ENCODE measurements at places on chromosomes 1 and 21. TPM values are rescaled to one million over a fixed set of nuclear protein-coding genes. Genes with fewer than 3 reads are reported as not detected.

GRCh38 chr1:45322486-45323040 lies 4.1 kb upstream of the HPDL start:
- no peak for DNase-seq

GRCh38 chr1:183869230-183869629 lies 64.3 kb downstream of the RGL1 start:
- DNase-seq = no peak

GRCh38 chr1:21255284-21255942 lies 34.9 kb downstream of the ECE1 start:
- peak; percentile 82 for DNase-seq

GRCh38 chr1:212315907-212316306 lies 30.7 kb downstream of the PPP2R5A start:
- peak; percentile 5 for DNase-seq

- DNase-seq = no peak
These were observed 10.2 kb upstream of the UBR4 start for GRCh38 chr1:19220080-19220846.

DNA sequence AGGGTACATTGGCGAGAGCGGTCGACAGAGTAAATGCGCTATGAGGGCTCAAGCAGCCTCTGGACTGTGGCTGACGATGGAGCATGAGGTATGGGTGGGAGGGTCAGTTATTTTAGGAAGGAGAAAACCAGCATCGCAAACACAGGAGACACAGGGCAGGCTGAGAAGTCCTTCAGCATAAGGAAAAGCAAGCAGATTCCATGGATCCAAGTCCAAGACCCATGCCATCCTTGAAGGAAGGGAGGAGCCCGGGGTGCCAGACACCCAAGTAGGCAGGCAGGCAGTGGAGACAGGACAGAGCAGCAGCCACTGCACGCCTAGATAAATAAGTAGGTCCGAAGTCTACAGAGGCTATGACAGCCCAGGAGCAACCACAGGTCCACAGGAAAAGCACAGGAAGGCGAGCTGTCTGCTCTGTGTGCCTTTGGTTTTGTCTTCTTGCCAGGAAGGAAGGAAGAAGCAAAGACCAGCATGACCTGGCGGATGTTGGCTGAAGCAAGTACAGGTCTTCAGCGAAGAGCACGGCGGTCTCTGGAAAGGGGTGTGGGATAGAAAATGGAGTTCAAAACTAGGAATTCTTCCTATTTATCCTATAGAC lies 76.4 kb upstream of the SLC45A1 start:
- no peak for DNase-seq

GRCh38 chr1:52153898-52154297 lies 12.0 kb downstream of the ZFYVE9 start:
- DNase-seq = no peak

DNA sequence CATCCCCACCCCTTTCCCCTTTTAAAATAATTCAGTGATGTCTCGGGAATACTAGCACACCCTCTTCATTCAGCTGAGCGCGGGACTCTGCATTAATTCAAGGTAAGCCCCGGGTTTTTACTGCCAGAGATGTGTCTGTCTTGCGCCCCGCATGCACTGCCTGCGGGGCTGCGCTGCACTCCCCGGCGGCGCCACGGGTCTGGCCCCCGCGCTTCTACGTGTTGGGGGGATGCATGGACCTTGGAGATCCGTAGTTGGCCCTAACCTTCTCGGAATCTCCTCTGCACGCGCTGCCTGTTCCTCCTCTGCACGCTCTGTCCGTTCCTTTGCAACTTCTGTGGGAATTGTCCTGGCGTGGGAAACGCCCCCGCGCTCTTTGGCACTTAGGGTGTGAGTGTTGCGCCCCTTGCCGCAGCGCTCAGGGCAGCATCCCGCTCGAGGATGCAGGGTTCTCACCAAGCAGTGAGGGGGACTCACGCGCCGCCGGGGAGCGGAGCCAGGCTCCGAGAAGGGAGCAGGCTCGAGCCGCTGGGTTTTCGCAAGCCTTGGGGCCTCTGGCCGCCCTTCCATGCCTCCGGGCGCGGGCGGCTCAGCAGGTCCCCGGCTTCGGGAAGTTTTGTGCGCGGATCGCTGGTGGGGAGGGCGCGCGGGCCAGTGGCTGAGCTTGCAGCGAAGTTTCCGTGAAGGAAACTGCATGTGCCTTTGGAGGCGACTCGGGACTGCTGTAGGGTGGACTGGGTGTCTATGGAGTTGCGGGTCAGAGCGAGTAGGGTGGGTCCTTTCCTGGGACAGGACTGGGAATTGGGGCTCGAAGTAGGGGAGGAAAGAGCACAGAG lies 165.1 kb upstream of the CACNA1E start:
- DNase-seq = peak; percentile 8

DNA sequence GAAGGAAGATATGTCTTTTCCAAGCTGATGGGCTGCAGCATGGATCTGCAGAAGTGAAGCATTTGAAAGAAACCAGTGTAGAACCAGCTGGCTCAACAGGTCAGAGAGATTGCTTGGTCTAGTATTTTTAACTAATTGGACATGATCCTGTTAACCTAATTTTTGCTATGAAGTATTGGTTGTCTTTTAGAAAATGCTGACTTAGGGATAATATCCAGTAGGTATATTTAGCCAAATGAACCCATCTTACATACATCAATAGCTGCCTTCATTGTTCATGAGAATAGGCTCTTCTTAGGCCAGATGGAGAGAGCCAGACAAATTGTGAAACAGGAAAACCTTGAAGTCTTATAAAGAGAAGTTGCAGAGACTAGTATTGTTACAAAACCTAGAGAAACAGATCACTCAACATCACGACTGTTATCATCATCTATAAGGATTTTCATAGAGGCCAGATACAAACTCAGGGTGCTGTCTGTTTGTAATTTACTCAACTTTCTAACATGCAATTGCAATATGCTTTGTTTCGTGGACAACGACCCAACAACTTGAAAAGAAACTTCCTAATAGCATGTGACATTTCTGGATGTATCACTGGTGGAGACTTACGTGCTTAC lies 148.2 kb downstream of the DISC1 start:
- no peak for DNase-seq

- DNase-seq = no peak
These were observed 436 bp downstream of the CHI3L1 start for GRCh38 chr1:203186091-203186445.

GRCh38 chr1:79726321-79726720 lies 719.8 kb upstream of the ADGRL4 start:
- DNase-seq = no peak

DNA sequence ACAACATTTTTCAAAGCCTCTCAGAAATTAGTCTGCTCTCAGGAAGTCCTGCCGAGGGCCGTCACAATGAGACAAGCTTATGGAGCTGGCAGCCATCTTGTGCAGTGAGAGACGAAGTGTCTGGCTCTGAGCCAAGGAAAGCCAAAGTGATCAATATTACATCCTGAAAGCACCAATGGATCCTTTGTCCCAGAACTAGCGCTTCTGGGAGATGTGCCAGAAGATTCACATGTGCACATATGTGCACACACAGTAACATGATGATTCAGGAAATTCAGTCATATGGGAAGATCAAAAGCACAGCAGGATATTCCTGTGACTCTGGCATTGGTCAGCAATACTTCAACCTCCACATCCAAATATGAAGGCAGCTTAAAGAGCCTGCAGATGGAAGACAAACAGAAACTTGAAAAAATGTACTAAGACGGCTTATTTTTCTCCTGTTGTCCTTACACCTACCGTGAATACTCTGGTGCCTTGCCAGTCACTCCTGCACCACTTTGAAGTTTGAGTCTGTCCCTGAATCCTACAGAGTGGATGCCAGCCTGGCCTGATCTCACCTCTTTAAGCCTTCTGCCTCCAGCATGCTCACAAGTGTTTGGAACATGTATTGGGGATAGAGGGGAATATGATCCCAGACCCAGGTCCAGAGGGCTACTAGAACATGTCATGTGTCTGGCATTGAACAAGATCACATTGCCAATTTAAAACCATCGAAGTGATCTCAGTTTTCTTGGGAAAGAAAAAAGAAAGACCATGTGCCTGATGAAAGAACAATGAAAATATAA lies 44.5 kb upstream of the PRRX1 start:
- no peak for DNase-seq

- no peak for DNase-seq
These were observed 479 bp upstream of the SNX7 start for GRCh38 chr1:98660940-98661543.

GRCh38 chr1:98314601-98315000 lies 346.9 kb upstream of the SNX7 start:
- DNase-seq = no peak

GRCh38 chr1:84693785-84694184 lies 3.5 kb upstream of the SSX2IP start:
- DNase-seq = no peak

DNA sequence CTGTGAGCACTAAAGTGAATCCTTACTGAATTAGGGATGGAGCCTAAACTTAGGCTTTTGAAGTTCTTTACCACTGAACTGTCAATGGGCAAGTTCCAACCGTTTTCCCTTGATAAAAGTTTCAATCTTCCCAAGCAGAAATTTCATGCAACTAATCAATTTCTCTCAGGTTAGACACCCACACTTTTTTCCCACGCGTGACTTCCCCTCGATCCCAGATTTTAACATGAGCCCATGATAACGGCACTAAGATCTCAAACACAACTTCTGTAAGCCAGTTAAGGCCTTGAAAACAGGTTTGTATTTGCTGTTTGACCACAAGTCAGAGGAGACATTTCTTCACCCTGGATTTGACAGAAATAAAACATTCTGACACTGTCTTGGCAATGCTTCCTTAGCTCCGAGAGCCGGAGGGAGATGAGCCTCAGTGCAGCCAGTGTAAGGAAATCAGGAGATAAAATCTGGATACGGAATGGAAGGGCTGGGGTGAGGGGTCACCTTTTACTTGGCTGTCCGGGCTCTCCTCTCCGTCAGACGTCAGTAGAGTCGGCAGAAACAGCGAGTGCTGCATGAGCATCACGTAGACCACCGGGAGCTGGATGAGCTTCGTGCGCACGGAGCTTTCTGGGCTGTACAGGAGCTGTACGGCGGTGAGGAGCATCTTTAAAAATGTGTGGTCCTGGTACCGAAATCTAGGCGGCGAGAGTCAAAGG lies 39.7 kb downstream of the MRAP start:
- DNase-seq = no peak

GRCh38 chr1:58576727-58577653 lies at the start of gene TACSTD2:
TACSTD2 (minus strand) TSS chr1:58577252; CDS start chr1:58577156, 96 bp downstream.
- DNase-seq = peak; percentile 16

DNA sequence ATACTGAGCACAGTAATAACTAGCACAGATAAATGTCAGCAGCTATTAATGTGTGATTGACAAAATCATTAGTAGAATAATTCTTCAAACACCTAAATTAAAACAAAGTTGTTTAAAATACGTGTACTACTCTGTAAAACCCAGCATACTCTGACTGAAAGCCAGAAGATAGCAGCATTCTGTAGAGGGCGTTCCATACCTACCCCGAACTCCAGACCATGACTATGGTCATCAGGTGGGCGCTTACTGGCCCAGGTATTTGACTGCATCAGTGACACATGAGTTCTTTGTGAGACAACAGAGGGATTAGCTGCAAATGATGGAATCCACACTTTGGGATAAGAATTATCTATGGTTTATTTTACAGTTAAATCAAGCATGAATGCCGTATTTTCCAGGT lies 139.7 kb upstream of the POGK start:
- DNase-seq = no peak

DNA sequence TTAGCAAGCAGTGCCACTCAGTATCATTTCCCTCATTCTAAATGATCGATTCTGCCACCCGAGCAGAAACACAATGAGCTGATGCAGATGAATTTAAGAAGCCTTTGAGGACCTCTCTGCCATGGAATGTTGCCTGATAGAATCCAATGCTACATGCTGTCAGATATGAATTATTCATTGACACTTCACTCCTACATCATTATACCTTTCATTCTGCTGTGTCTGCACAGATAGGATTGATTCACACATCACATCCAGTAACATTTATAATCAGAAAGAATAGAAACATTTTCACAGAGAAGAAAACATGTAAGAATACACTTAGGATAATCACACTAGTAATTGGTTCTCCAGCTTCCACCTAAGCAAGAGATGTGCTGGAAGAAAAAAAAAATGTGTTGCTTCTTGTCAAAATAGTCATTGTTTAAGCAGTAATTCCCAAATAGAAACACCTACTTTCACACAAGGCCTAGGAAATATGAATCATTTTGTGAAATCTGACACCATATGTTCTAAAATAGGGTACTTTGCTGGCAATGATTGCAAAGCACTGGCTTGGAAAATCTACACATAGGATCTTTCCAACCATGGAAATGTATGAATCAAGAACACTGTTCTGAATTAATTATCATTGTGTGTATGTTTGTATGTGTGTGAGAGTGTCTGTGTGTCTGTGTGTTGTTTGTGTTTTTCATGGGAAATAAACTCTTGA lies 110.1 kb downstream of the GRIK1 start:
- DNase-seq = no peak

- peak; percentile 65 for DNase-seq
These were observed 58.0 kb downstream of the NKAIN1 start for GRCh38 chr1:31181515-31182343.

DNA sequence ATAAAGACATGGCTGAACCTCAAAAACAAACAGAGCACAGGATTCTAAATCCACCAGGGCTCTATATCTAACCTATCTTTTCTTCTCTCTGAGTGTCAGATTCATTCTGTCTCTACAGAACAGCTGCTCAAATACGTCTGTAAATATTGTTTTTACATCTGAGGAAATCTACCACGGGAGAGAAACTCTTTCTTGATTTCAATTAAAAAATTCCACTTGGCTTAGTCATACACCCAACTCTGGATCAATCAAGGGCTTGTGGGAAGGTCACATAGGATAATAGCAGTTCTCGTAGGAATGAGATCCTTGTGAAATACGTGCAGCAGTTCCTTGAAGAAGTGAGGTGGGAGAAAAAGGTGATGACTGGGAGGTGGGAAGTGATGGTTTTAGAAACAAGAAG lies 1355.7 kb upstream of the ADGRL2 start:
- DNase-seq = no peak

GRCh38 chr21:34085129-34085528 lies 11.8 kb downstream of the MRPS6 start:
- DNase-seq = no peak

- DNase-seq = no peak
These were observed 28.1 kb downstream of the EPHA2 start for GRCh38 chr1:16127676-16128337.

DNA sequence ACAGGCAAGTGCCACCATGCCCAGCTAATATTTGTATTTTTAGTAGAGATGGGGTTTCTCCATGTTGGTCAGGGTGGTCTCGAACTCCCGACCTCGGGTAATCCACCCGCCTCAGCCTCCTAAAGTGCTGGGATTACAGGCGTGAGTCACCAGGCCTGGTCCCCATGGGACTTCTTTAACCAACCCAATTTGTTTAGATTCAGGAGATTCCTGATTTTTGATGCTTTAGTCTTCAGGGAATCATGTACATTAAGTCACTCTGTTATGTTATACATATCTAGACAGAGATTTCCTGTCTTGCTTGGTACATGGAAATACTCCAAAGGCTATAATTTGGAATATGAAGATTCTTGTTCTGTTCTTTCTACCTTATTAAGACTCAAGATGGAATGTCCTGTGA lies 202.4 kb upstream of the L1TD1 start:
- DNase-seq = no peak

Gene CATSPERE
- 0.38 TPM for total RNA-seq

Gene F13B
- total RNA-seq = not detected

Gene VTCN1
- not detected for total RNA-seq

Gene IVL
- total RNA-seq = not detected

Gene SLC16A4
- 0.44 TPM for total RNA-seq

Gene MAGOH
- total RNA-seq = 65.2 TPM

Gene KRTAP12-2
- not detected for total RNA-seq

Gene LRRC52
- total RNA-seq = not detected

Gene LORICRIN
- total RNA-seq = 0.46 TPM

Gene OR13G1
- not detected for total RNA-seq

Gene GJA4
- total RNA-seq = 0.44 TPM

Gene GPX7
- 26.3 TPM for total RNA-seq

Gene FCN3
- total RNA-seq = not detected

Gene SLAMF8
- total RNA-seq = 0.31 TPM

Gene OVAAL
- total RNA-seq = not detected

Gene ZNF593OS
- not detected for total RNA-seq

Data from activated T-cell treated with anti-CD3 and anti-CD28 coated beads, Interleukin-2, amount 50 U/mL, for 72 hours (primary cell).